Cerebellar cortex (tissue), 1 donor: ENCODE measurements at places on chromosomes 6 and 20.

- no peak for DNase-seq
These were observed 172.1 kb downstream of the MTFR2 start for GRCh38 chr6:136077834-136078576.

DNA sequence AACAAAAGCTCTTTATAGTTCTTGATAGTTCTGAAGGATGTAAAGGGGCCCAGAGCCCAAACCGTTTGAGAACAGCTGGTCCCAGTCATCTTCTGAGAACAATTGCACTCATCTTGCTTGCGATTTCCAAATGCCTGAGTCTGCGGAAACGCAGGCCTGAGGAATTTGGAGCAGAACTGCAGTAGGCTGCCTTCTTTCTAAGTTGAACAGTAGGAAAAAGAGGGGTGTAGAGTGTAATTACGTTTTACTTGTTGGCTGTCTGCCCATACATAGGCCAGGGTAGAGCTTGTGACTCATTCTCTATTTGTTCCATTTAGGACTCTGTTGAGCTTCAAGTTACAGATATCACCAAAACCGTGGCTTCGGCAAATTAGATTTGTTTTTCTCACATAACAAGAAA lies 42.0 kb upstream of the KIF16B start:
- DNase-seq = no peak

GRCh38 chr20:13436530-13436929 lies 202.2 kb downstream of the TASP1 start:
- DNase-seq = no peak

DNA sequence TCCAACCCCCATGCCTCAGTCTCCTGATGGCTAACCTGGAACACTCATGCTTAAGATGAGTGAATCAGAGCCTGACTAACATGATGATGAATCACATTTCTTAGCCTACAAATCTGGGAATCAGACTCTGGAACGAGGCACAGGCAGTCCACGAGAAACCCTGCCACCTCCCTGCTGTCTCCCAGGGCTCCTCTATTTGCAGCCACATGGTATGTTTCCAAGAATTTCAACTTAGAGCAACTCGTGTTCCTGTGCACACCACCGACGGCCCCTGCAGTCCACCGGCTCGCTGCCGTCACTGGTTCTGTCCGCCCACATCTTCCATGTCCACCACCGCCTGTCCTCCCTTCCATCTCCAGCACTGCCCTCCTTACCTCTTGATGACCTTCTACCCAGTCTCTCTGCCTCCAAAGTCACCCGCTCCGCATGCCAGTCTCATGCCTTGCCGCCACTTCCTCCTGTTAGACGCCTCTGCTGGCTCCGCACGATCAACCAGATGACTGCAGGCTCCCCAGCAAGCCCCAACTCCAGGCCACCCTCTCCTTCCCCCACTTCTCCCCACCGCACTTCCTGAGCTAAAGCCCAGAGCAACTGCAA lies 87.6 kb downstream of the AGPAT4 start:
- DNase-seq = no peak

DNA sequence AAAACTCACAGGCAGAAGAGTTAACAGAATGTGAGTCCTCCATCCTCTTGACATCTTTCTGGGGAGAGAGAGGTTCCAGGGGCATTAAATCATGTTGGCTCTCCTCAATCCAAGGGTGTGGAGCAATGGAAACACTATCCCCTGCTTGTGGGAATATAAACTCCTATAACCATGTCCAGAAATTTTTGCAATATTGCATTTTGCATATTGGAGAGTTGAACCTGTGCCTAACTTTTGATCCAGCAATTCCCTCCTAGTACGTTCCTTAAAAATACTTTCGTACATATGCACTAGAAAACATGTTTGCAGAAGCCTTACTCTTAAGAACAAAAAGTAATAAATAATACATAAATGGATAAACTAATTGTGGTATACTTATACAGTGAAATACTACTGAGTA lies 56.3 kb upstream of the FAM184A start:
- no peak for DNase-seq

GRCh38 chr6:162053084-162053483 lies 674.5 kb downstream of the PRKN start:
- DNase-seq = no peak

DNA sequence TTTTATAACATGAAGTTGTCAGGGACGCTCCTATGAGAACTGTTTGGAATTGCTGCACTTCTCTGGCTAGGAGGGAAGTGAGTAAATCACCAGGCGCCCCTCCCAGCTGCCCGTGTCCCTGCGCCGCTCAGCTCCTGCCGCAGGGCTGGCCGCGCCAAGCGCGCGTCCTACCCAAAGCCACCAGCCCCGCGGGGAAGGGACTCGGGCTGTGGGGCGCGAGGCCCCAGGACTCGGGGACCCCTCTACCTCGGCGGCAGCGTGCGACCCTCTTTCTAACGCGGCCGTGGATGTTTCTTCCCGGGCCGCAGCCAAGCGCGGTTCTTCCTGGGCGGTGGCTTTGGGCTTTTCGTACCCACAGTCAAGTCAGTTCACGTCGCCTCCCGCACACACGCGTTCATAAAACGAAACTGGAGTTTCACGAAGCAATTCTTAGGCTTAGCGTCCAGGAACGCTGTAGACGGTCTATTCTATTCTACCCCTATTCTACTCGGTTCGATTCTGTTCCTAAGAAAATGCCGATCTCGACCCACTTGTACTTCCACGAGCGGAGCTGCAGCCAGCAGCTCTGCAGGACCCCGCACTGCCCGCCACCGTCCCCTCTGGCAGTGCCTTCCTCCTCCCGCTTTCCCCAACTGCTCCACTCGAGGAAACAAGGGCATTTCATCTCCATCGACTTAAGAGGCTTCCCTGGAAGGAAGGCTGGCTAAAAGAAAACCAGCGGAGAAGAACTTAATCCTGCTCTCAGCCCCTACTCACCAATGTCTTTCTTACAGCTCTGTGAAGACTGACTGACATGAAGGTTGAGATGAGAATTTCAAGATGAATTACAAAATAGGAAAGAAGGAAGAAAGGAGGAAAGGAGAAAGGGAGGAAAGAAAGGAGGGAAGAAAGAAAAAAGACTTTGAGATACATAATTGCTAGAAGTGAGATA lies 15.4 kb downstream of the FOXC1 start:
- no peak for DNase-seq

- no peak for DNase-seq
These were observed 33.8 kb upstream of the NT5E start for GRCh38 chr6:85416049-85416448.

GRCh38 chr6:25536781-25537180 lies 115.2 kb upstream of the SCGN start:
- DNase-seq = no peak

GRCh38 chr6:111269401-111269970 lies 182.2 kb downstream of the SLC16A10 start:
- DNase-seq = no peak

GRCh38 chr6:131216246-131216645 lies 81.0 kb downstream of the AKAP7 start:
- DNase-seq = no peak

DNA sequence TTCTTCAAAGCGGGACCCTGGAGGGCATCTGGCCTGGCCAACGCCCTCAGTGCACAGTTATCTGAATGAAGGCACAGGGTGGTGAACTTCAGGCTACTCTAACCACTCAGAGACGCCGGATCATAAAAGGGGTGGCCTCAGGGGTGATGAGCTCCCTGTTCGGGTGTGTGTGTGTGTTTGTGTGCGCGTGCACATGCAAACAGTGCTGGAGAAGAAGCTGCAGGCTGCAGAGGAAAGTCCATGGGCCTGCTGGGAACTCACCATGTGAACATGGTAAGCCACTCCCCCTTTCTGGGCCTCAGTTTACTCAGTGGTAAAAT lies 42.0 kb downstream of the KIAA1755 start:
- DNase-seq = no peak

GRCh38 chr20:5667705-5668528 lies 82.3 kb upstream of the SHLD1 start:
- no peak for DNase-seq

DNA sequence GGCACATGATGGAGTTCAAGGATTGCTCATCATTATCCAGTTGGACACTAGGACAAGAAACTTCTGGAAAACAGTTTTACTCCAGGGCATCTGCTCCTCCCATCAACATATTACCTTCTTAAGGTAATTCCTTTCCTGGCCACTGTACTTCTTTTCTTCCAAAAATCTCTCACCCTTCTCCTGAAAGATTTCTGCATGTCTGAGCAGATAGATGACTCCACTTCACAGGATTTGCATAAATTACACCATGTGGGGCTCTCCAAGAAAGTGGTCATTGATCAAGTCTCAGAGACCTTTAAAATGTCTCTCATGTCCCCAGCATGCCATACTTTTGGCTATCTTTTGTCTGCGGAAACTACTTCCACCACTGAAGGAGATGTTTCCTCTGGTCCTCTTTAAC lies 103.2 kb upstream of the TNFAIP3 start:
- DNase-seq = no peak

- no peak for DNase-seq
These were observed 155.9 kb downstream of the TAF4 start for GRCh38 chr20:61909821-61910220.

- DNase-seq = no peak
These were observed 8.7 kb upstream of the TRIM39 start for GRCh38 chr6:30317913-30318589.

- no peak for DNase-seq
These were observed 110.7 kb downstream of the UTRN start for GRCh38 chr6:144395826-144396225.

- no peak for DNase-seq
These were observed 112.3 kb upstream of the RPS6KA2 start for GRCh38 chr6:166739117-166739975.

GRCh38 chr6:4384656-4385055 lies 249.3 kb upstream of the ECI2 start:
- no peak for DNase-seq

- no peak for DNase-seq
These were observed 1.7 kb upstream of the MYO6 start for GRCh38 chr6:75747152-75747992.

DNA sequence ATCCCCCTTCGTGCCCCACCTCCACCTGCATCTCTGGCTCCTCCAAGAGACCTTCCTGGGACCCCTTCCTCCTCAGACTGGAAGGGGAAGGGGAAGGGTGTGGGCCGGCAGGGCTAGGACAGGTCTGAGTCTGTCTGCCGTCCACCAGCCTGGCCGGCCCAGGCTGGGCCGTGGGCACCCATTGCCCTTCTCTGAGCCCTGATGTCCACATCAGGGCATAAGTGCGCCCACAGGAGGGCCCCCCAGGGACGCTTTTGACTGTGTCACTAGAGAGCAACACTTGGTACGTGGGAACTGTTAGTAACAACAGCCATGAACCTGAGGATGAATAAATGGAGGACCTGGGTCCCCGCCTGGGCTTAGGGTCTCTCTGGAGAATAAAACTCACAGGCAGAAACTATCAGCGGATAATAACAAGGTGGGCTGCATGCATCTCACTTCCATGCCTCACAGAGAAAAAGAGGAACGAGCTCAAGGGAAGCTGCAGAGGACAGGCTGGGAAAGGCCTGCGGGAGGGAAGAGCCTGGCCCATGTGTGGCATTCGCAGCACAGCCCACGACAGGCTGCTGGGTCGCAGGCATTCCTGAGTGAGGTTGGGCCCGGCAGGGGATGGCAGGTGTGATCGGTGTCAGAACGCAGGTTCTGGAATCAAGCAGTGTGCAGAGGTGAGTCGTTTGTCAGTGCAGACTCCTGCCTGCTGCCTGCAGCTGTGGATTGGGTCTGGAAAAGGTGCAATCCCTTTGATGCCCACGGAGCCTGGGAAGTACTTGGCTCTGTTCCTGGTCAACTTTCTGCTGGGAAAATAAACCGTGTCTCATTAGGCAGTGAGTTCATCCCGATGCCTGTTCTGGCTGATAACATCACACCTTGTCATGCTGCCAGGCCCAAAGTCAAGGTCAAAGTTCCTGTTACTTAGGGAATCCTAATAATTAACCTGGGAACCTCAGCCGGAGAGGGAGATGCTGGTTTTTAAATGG lies 60.9 kb downstream of the BCAS4 start:
- DNase-seq = no peak

GRCh38 chr6:43170417-43170930 lies 595 bp upstream of the SRF start:
- DNase-seq = no peak

GRCh38 chr6:21101694-21102093 lies 491.9 kb upstream of the SOX4 start:
- DNase-seq = no peak
